ENCODE measurements at places on chromosomes 16 and 17. TPM values are rescaled to one million over a fixed set of nuclear protein-coding genes. Genes with fewer than 3 reads are reported as not detected.

DNA sequence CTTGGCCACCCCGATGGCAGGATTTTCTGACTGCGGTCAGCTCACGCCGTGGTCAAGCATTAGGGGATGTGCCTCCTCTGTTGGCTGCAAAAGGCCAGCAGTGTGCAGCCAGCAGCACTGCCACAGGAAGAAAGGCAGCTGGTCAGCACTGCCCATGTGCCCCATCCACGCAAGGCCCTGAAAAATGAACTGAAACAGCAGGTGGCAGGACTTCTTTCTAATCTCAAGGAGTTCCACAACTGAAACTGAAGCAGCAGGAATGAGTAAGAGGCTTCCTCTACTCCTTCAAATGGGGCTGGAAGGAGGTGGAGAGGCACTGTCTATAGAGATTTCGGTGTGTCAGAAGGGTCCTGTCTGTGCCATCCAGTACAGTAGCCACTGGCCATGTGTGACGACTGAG lies 3.2 kb downstream of the ZNF500 start:
- DNase-seq: no peak

DNA sequence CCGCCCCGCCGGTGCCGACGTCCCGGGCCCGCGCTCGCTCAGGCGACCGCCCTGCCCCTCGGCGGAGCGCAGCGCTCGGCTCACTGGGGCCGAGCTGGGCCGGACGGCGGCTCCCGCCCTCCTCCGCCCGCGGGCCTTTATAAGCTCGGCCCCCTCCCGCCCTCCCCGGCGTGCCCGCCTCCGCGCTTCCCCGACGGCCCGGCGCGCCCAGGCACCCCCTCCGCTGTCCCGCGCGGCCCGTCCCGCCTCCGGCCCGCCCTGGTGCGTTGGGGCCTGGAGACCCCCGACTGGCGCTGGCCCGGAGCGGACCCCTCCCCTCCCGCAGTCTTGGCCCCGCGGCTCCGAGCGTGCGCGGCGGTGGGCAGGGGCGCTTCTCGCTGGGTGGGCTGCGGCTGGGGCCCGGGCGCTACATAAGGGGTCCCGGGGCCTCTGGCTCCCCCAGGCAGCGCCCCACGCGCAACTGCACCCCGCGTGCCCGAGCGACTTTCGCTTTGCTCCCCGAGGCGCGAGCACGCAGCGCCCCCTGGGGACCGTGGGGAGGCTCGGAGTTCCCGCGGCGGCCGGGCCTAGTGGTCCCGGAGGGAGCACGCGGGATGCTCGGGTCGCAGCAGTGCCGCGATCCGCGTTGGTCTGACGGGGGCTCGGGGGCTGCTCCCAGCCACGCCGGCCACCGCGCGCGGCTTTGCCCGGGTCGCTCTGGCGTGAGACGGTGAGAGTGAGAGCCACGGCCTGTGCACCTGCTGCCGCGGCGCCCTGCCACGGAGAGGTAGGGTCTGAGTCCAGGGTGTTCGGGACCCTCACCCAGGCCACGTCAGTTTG lies at the start of gene PIEZO1:
Gene PIEZO1 (minus strand): TSS at position 115 of the 819 bp plus-strand sequence. CDS start 256 bp downstream, outside the sequence.
- DNase-seq: no peak

SEPTIN1 gene
- 3.3 TPM for polyA plus RNA-seq

MYH13 gene
- 0.91 TPM for polyA plus RNA-seq

SPNS3 gene
- polyA plus RNA-seq: 0.61 TPM

Data from forelimb muscle (tissue), 1 donor.